Stimulated activated CD4-positive, alpha-beta T cell treated with anti-CD3 and anti-CD28 coated beads, Interleukin-12 subunit alpha, Interleukin-12 subunit beta, amount 100 ng/mL, for 4 hours (primary cell): ENCODE measurements at places on chromosomes 4 and X.

DNA sequence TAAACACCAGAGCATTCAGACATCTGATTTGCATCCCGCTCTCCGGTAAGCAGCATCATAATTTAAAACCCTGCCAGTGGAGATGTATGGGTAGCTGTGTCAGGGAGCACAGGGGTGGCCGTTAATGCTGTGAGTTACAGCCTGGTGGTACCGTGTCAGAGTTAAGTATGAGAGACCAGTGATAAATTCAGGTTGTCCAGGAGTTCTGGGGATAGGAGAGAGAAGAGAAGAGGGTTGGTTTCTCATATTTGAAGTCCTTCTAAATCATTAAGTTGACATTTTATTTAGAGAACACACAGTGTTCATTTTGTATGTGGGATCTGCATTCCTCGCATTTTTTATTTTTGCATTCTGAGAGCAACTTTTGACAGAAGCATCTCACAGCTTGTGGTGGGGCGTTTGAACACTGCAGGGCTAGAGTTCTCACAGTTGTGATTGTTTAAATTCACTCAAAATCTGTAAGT is 157.6 kb downstream of the DCLK2 start:
- no peak for DNase-seq

GRCh38 chr4:85591406-85592098 is 116.6 kb downstream of the ARHGAP24 start:
- DNase-seq, result no peak

- DNase-seq, result no peak
Measured at GRCh38 chr4:107888237-107888636, 43.1 kb upstream of the CYP2U1 start.

GRCh38 chr4:52103319-52103718 is 52.2 kb downstream of the SPATA18 start:
- DNase-seq, result no peak

DNA sequence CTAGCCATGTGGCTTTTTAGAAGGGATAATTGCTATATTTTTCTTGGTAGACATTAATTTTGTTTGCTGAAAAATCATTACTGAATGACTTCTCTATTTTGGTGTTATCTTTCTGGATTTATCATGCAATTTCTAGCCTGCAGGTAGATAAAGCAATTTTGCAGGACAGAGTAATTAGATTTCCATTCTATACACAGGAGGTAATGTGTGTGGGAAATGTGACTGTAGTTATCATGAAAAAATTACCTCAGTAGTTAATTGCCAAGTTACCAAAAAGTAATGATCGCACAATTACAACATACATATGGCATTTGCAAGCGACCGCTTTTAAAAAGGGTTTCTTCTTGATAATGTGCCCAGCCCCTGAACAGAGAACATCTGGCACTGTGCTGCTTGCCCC is 66.1 kb downstream of the KIT start:
- no peak for DNase-seq
